ENCODE measurements at places on chromosomes 11 and 22.

GRCh38 chr11:130798801-130799200 is 117.5 kb downstream of the SNX19 start:
- DNase-seq: no peak

DNA sequence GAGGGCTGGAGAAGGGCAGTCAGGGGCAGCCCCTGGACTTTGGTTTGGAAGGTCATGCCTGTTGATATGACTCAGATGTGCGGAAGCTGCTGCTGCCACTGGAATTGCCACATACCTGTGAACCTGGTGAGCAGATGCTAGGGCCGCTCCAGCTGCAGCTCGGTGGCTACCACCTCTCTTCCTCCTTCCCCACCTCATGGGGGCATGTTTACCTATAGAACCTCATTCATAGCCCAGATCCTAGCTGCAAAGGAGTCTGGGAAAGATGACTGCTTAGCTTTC is 17.5 kb upstream of the TSPAN18 start:
- no peak for DNase-seq

GRCh38 chr11:69250186-69251056 is 43.5 kb upstream of the MYEOV start:
- DNase-seq: no peak

- no peak for DNase-seq
Measured at GRCh38 chr11:110152199-110152598, 59.0 kb downstream of the ZC3H12C start.

DNA sequence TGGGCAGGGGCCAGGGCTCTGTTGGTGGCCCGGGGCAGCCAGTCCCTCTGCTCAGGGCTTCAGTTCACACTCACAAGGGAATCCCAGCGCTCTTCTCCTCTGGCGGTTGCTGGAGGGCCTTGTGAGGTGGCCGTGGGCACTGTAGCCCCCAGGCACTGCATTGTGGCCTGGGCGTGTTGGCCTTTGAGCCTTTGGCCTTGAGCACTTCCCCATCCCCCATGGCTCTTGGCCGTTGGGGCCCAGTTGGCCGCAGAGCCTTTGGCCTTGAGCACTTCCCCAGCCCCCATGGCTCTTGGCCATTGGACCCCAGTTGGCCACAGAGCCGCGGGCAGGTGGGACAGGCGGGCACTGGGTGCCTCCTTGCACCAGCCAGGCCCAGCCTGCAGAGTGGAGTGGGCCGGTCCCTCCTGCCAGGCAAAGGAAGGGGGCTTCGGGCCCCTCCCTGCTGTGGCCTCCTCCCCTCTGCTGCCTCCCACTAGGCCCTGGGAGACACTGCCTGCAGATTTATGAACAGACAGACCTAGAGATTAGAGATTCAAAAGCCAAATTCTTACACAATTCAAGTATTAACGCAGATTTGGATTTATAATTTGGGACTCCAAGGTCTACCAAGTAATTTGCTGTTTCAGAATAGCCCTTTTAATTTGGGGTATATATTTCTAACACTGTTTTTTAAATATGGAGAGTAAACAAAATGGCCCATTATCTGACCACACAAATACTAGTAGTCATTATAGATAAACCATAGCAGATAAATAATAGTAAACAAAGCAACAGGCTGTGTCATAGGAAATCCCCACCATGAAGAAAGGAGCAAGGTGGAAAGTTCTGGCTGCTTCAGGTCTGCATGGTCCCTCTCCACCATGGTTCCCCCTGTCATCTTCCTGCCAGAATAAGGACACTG is 18.2 kb upstream of the TXNRD2 start:
- no peak for DNase-seq

DNA sequence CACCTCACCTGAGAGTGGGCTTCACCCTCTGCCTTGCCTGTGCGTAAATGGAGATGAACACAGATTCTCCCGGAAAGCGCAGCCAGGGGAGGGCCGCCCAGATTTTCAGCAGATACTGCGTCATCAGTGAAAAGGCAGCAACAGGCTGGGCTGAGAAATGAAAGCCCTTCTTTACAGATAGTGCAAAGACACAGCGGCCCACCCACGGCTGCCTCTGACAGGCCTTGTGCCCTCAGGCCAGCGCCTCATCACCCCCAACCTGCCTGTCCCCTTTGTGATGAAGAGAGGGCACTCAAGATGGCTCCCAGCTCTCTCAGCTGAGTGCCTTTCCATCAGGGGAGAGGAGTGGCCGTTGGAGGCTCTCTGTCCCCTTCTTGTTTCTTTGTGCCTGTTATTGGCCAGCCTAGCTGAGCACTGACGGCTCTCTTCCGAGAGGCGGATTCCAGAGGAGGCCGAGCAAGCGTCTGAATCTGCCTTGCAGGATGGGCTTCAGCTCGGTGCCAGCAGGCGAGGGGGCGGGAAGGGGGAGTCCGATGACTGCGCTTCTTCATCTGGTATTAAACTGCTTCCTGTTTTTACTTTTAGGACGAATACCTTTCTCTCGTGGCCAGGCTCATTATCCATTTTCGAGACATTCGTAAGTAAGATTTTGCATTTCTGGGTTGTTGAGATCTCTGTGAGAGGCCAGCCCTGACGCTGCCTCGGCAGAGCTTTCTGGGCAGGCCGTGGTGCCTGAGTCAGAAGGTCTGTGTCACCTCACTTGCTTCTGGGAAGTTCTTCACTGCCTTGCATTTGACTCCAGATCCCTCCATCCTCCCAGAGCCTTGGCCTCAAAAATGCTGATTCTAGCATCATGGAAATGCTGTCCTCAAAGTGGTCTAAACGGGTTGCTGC is 43.7 kb downstream of the MED15 start:
- DNase-seq: peak; percentile 60

- DNase-seq: no peak
Measured at GRCh38 chr22:30176431-30176830, 70.1 kb downstream of the LIF start.

GRCh38 chr11:32894149-32894827 is 1.7 kb downstream of the QSER1 start:
- DNase-seq: no peak

GRCh38 chr11:19511413-19512183 is 201.0 kb upstream of the NAV2 start:
- peak; percentile 37 for DNase-seq

DNA sequence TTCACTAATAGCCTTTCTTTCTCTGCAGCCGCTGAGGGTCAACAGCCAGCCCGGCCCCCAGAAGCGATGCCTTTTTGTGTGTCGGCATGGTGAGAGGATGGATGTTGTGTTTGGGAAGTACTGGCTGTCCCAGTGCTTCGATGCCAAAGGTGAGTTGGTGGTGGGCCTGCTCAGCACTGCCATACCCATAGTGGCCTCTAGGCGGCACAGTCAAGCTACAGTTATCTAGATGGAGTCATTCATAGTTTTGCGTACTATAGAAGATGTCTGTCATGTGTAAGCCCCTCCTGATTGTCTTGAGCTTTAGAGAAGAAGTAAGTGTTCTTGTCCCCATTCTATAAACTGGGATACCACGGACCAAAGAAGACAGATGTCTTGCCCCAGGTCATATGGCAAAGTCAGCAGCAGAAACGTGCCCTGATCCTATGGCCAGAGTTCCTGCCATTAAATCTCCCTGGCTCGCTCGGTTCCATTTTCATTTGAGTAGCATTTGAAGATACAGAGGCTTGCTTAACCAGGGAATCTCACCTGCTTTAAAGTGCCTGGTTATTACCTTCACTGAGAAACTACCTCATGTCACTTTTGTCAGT is 42.1 kb upstream of the CRTAM start:
- DNase-seq: no peak

GRCh38 chr11:68193018-68193417 is 20.1 kb downstream of the KMT5B start:
- DNase-seq: no peak

DNA sequence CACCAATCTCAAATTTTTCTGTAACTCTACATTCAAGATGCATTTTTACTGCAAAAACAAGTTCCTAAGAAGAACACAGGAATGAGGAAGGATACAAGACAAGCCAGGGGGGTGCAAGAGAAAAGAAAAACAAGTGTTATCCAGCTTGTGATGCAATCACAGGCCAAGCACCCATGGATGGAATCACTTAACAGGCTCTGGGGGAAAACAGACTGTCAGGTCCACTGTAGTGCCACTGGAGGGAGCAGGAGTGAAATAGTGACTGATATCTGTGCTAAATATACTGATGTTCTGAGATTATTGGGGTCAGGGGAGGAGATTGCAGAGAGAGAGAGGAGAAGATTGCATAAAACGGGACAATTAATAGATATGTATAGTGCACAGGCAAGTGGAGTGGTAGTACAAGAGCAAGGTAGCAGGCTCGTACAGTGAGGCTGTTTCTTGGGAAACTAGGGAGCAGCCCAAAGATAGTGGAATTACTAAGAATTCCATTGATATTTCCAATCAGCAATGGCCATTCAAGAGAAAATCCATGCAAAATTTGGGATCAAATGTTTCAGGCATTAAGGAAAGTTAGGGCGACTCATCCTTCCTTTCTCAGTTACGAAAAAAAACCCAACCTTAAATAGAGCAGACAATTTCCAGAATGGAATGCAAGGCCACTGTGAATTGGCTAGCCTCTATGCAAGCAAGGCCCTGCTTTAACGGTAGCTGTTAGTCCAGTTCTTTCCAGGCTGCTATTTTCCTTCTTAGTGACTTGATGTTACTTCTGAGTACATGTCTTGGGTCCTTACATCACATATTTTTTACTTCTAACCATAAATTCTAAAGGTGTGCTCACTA is 52.2 kb upstream of the CEP126 start:
- no peak for DNase-seq

- DNase-seq: no peak
Measured at GRCh38 chr11:57981536-57981935, 42.1 kb upstream of the OR9Q1 start.

- DNase-seq: no peak
Measured at GRCh38 chr22:31828739-31829138, 74.9 kb downstream of the DEPDC5 start.

- DNase-seq: no peak
Measured at GRCh38 chr11:74279256-74279655, 32.2 kb downstream of the P4HA3 start.

DNA sequence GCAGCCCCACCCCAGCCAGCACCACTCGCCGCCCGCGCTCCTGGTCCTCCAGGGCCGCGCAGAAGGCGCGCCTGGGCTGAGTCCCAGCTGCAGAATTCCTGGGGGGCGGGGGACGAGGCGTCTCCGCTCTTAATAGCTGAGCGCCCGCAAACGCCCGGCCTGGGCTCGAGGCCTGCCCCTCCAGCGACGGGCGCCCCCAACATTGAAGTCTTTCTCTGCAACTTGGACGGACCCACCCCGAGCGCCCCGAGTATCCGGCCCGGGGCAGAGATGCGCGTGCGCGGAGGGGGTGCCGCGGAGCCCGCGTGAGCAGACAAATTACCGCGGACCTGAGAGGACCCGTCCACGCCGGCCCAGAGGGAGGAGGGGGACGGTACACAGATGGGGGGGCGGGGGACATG is 6.7 kb upstream of the SYT7 start:
- no peak for DNase-seq

GRCh38 chr11:80748207-80748925 is 1307.5 kb upstream of the TENM4 start:
- DNase-seq: no peak

DNA sequence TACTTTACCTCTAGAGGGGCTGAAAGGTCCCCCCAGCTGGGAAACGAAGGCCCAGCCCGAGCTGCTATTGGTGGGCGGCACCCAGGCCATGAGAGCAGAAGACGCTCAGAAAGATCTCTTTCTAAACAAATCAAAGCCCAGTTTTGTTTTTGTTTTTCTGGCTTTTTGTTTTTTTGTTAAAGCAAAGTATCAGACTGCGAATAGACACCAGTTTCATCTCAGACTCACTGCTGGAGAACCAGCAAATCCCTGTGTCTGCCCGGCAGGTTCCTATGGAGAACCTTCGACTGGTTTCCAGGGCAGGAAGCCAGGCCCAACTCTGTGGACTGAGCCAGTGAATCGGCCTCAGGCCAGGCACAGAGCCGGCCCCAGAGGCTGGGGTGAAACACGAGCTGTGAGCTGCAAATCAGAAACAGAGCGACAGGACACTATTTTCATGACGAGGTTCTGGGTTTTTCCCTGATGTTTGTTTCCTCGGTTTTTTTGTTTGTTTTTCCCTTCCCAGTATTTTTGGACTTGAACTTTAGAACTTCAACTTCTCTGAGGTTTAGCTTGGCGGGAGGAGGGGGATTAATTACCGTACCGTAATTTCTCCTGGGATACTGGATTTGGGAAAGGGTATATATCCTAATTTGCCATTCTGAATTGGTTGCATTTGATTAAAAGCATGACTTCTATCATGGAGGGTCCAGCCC is 16.0 kb upstream of the B4GALNT4 start:
- DNase-seq: peak; percentile 85

- DNase-seq: no peak
Measured at GRCh38 chr11:390175-390574, 3.8 kb upstream of the PKP3 start.

DNA sequence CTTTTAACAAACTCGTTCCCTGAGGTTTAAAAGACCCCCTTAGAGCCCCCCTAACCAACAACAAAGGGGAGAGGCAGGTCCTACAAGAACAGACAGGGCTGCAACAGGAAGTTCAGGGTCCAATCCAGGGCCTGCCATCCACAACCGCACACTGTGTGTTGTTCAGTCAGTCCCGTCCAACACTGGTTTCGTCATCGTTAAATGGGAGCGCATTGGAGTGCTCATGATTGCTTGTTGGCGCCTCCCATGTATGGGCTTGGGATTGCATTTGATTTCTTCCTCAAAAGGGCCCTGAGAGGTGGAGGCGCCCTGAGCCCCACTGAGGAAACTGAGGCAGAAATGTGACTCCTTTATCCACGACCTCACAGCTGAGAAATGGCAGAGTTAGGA is 174.1 kb downstream of the MN1 start:
- no peak for DNase-seq

DNA sequence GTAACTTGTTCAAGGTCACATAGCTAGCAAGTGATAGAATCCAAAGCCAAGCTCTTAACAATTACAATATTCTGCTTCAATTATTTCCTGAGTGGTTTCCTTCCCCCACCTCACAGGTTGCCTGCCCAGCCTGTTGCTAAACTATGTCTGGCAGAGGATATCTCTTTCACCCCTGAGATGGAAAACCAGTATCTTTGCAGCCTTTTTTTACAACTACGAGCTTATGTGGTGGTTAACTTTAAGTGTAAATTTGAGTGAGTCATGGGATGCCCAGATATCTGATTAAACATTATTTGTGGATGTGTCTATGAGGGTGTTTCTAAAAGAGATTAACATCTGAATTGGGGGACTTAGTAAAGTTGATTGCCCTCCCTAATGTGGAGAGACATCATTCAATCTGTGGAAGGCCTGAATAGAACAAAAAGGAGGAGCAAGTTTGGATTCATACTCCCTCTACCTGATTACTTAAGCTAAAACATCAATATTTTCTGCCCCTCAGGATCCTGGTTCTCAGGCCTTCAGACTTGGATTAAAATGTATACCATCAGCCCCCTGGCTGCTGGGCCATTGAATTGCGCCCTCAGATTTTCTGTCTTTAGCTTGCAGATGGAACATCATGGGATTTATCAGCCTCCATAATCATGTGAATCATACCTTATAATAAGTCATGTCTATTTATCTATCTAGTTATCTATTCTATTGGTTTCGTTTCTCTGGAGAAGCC is 911.9 kb downstream of the METTL15 start:
- DNase-seq: no peak

GRCh38 chr22:45504373-45505341 is 2.0 kb downstream of the FBLN1 start:
- no peak for DNase-seq

Measured in amygdala (tissue), 56 donors.